SK-N-MC (cell line): ENCODE measurements at places on chromosomes 7 and 10.

GRCh38 chr10:92867235-92867634 lies 18.9 kb downstream of the EXOC6 start:
- DNase-seq: no peak

GRCh38 chr10:110058212-110058611 lies 50.4 kb downstream of the ADD3 start:
- peak; percentile 28 for DNase-seq

GRCh38 chr10:96851281-96851680 lies 19.2 kb downstream of the LCOR start:
- no peak for DNase-seq

DNA sequence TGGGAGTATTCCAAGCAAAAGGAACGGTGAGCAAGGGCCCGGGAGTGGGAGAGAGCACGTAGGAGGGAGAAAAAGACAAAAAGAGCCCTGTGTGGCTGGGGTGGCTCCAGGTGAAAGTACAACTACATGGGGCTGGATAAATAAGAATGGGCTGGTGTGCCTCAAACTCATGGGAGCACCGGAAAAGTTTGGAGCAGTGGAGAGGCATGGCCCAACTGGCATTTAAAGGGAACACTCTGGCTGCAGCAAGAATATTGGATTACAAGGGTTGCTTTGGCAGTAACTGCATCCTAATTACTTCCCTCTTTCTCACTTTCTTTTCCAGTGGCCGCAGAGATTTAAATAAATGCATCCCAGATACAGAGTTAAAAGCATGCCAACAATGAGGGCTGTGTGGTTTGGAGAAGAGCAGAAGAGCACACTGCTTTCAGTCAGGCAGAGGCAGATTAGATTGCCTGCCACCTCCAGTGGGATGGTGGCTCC lies 39.1 kb upstream of the HERPUD2 start:
- DNase-seq: no peak

GRCh38 chr7:30977896-30978564 lies 14.3 kb downstream of the GHRHR start:
- DNase-seq: no peak

DNA sequence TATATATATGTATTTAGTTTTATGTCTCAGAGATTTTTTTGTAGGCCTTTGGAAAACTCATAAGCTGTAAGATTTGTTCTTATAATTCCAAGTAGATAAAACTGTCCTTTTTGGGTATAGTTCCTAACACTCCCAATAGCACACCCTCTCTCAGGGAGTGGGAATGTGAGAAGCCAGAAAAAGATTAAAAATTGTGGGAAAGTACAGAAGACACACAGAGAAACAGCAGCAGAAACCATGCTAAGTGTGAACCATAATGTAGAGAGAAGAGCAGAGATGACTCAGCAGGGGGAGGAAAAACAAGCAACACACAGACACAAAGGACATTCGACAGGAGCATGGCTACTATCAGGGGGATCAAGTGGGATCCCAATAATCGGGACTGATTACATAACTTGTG lies 401.6 kb downstream of the MAGI2 start:
- DNase-seq: no peak

- DNase-seq: no peak
These were observed 49.3 kb downstream of the CCDC6 start for GRCh38 chr10:59857049-59857448.

GRCh38 chr10:11742009-11742778 lies at the start of gene ECHDC3:
TSS of gene ECHDC3 (plus strand) at chr10:11742382. CDS start at chr10:11742577, 195 bp downstream.
- no peak for DNase-seq

- DNase-seq: no peak
These were observed 275.9 kb downstream of the SKAP2 start for GRCh38 chr7:26588511-26588910.

GRCh38 chr7:35975851-35976454 lies 175.1 kb downstream of the SEPTIN7 start:
- peak; percentile 83 for DNase-seq

DNA sequence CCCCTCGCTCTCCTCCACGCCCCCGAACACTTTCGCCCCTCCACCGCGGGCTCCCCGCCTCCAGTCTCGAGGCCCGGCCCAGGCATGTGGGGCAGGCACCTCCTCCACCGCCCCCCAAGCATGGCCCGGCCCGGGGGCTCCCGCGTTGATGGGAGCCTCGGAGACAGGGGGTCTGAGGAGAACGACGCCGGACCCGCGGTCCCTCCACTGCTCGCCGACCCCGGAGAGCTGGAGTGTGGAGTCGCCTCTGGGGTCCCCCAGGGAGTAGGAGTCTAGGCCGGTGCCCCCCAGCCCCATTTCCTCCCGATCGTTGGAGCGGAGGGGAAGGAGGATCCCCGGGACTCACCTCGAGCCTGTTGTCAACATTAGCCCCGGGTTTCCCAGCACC lies 206 bp downstream of the UPF2 start:
- DNase-seq: no peak

DNA sequence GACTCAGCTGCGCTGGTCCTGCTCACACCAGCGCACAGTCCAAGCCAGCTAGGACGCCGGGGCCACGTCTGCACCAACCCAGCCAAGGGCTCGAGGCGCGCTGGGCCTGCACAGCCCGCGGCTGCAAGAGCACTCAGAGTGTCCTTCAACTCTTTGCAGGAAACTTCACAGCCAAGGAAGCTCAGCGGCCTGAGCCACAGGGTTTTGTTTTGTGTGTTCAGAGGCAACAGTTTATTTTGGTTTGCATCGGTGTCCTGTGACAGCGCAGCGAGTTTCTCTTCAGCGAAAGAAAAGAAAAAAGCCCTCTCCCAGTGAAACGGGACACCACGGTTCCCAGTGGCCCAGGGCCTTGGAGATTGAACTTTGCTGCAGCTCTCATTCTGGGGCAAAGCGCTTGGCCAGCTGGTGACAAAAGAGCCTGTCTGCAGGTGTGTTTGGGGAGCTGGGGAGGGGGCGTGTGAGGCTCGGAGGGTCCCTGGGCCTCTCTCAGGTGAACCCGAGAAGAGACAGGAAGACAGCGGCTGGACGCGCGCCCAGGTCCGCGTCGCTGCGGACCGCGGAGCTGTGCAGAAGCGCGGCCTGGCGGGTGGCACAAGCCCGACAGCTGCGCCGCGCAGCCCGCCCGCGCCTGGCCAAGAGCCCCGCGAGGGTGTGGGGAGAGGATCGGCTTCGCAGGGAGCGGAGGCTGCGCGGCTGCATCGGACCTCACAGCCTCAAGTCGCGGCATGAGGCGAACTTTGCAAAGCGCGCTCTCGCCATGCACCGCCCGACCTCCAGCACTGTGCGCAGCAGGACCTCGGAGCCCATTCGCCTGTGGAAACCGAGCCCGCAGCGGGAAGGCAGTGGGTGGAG lies 922 bp downstream of the CXCL12 start:
- no peak for DNase-seq

DNA sequence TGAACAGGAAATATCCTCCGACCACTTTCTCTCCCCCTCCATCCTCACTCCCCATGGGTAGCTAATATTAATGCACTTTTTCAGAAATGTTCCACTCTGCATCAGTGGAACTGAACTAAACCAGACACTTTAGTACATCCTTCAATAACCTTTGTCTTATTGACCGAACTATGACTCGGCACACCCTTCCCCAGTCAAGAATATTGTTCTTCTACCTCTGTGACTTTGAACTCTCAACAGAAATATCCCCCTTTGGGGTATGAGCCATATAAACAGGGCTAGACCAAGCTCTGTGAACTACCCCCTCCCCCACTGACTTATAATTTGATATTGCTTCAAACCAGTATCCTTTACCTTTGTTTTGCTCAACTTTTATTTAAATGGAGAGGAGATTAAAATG lies 57.9 kb upstream of the CAPZA2 start:
- DNase-seq: no peak

- peak; percentile 20 for DNase-seq
These were observed 143.5 kb downstream of the TFPI2 start for GRCh38 chr7:93747019-93747418.

DNA sequence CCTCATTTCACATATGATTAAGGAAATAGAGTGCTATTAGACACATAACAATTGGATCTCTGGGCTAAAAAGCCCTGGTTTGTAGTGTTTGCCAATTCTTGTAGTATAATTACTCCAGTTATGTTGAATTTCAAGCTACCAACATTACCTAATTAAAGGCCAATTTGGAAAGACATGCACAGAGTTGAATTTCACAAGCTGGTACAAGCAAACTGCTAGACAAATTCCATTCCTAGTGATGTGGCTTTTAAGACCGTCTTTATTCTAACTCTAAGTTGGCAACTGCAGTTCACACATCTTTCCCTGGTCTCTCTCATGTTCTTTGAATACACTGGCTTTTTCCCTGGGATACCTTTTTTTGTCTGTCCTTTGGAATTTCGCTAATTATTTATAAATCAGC lies 384.1 kb upstream of the CNTNAP2 start:
- DNase-seq: no peak

DNA sequence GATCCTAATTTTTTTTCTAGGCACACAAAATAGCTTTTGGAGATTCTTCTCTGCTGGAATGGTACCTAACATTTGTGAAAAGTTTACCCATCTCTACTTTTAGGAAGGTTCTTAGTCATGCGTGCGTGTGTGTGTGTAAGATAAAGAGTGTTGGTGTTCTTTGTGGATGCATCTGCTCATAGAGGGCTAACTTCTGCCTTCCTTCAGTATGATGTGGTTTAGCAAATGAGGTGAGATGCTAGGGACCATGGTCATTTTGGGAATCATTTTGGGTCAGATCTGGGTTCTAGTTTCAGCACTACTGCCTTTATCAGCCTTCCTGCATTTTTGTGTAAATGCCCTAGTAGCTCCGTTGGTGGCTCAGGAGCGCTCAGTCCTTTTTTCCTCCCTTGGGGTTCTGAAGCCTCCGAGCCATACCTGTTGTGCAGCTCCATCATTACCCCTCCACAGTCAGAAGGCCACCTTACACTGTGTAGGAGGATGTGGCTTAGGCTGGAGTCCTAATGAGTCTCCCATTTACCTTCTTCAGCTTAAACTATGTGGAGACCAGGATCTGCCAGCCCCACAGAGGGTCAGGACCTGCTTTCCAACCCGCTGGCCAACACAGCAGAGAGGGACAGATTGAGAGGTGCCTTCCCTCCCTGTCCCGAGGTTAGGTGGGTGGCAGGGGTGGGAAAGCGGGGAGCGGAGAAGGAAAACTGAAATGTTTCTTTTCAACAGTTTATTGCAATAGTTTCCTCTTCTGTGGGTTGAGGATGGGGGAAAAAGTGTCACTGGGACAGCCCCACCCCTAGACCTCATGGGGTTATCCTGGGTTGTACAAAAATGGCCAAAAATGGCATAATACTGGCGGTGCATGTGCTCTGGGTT lies 31.2 kb downstream of the TSPAN14 start:
- no peak for DNase-seq

DNA sequence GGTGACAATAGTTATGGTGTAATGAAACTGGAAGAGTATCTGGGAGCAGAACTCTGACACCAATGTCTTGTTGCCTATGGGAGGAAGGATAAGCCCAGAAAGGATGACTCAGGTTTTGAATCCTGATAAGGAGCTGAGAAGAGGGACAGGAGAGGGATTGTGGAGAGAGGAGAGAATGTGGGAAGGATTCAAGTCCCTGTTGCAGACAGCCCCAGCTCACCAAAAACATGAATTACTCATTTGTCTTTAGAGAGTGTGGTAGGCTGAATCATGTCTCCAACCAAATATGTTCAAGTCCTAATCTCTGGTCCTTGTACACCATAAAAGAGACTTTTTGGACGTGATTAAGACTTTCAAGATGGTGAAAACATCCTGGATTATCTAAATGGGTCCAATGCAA lies 206.9 kb upstream of the PHYHIPL start:
- no peak for DNase-seq

DNA sequence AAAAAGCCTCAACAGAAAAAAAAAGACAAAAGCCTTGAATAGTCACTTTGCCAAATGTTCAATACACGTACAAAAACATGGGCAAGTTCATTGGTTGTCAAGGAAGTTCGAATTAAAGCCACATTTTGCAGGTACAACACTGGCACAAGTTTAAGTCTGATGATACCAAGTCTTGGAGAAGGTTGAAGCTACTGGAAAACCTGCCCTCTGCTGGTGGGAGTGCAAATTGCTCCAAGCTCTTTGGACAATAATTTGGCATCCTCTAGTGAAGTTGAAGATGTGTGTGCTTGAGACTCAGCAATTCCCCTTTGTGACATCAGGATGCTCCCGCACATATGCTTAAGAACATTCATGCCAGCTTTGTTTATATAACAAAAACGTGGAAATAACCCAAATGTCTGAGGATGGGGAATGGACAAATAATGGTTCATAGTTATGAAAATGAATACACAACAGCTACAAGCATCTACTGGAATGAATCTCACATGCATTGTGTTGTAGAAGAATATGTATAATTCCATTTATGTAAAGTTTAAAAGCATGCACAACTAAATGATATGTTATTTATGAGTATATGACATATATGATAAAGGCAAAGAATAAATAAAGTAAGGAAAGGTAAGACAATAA lies 120.0 kb upstream of the PLPP4 start:
- DNase-seq: no peak

DNA sequence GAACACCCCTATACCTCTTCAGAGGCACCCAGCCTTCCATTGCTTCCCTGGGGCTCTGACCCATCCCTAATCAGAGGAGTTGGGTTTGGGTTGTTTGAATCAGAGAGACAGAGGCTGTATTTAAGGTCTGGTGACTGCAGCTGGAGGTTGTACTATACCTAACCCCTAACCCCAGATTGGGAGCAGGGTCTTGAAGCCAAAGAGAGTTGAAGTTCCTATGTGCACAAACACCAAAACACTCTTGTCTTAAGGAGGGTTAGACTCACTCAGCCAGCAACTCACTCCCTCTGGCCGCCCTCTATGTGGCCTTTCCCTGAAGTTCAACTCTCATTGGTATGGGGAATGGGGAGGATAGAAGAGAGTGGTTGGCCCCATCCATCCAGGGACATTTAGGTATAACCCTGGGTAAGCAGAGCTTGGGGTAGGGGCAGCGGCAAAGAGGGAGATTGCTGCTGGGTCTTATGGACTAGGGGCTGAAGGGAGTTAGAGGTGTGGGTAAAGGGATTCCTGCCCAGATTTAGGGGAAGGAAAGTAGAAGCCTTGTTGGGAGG lies 80.0 kb downstream of the PAX2 start:
- DNase-seq: no peak

DNA sequence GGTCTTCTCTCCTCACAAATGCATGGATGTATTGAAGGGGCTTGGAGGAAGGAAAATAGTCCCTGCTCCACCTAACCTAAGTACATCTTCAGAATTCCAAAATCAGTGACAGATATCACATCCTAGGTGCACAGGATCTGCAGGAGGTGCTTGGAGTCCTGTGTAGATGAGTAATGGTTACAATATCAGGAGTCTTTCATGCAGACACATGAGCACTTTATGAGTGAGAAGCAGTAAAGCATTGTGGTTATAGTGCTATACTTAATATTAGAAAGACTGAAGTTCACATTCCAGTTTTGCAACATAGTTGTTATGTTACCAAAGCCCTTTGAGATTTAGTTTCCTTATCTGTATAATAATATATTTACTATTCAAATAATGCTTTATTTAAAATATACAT lies 516.7 kb downstream of the NEBL start:
- DNase-seq: no peak
